ENCODE measurements at places on chromosomes 6 and 20.

- no peak for DNase-seq
These were observed 82.2 kb upstream of the SLC2A12 start for GRCh38 chr6:134134654-134135053.

- DNase-seq = no peak
These were observed 29.8 kb downstream of the EPM2A start for GRCh38 chr6:145705561-145705960.

GRCh38 chr6:170393807-170394399 lies 87.3 kb downstream of the FAM120B start:
- no peak for DNase-seq

GRCh38 chr6:119075200-119075981 lies 3.1 kb downstream of the FAM184A start:
- DNase-seq = no peak

- peak; percentile 43 for DNase-seq
These were observed 1.4 kb downstream of the RREB1 start for GRCh38 chr6:7108964-7109836.

- no peak for DNase-seq
These were observed 77.5 kb downstream of the GINS1 start for GRCh38 chr20:25484911-25485511.

DNA sequence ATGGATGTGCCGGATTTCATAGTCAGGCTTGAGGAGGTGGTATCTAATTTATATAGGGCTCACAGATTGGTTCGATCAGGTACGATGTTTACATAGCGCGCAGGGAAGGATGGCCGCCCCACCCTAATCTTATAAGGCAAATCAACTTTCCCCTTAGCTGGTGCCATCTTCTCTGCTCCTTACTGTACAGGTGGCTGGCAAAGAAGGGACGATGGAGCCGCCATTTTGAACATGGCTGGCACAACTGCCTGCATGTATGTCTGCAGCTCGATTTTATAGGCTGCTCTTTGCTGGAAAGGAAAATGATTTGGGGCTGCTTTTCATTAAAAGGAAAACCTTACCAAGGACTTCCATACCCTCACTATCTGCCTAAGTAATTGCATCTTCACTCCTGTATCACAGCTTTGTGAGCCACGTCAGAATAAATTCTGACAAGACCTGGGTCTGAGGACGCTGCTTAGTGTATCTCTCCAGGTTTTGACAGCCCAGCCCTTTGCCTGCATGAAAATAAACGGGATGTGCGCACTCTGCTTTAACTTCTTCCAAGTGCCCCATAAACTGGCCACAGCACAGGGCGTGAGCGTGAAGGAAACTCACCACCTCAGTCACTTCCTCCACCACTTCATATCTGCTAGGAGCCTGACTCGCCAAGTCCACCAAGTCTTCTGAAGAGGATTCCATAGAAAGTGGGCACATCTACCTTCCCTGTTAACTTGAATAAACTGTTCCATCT lies 109.4 kb upstream of the ARMC2 start:
- DNase-seq = no peak

- peak; percentile 28 for DNase-seq
These were observed 49.8 kb downstream of the PPARD start for GRCh38 chr6:35392111-35392702.

DNA sequence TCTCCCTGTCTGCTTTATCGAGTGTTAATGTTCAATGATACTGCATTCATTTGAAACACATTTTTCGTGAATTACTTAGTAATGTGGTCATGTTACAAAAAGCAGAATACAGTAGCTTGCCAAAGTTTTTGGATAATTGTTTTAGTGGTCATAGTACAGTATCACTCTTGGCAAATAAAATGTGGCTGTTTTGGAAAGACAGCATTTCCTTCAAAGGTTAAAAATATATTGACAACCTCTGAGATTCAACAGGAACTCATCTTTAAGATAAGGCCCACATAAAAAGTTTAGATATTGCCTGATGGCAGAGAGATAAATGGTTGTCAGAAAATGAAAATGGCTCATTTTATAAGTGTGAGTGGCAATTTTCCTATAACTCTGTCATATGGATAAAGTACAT lies 297.7 kb upstream of the MAN1A1 start:
- no peak for DNase-seq

DNA sequence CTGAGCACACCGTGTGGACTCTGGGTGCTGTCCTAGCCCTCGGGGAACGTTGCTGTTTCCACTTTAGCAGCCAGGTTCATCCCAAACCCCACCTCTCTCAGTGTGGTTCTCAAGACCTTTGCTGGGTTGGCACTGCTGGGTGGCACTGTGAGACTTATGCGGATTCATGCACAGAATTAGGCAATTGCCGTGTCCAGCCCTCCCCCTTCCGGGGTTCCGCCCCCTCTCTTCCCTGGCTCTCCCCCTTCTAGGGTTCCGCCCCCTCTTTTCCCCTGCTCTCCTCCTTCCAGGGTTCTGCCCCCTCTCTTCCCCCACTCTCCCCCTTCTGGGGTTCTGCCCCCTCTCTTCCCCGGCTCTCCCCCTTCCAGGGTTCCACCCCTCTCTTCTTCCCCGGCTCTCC lies 39.8 kb upstream of the SLCO4A1 start:
- DNase-seq = no peak

DNA sequence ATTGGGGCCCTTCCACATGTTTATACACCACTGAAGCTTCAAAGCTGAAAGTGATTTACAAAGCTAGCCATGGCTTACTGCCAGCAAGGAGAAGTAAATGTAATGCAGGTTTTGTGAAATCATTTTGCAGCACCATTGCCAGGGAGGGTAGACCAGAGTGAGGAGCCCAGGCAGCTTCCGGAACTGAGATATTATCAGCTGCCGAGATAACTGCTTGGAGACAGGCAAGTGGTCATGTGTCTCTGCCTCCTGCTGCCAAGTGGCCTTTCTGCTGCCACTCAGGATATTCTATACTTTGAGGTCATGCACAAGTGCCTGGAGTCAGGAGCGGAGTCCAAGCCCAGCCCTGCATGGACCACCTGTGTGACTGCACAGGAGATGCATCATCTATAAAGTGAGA lies 160.2 kb downstream of the SYNDIG1 start:
- no peak for DNase-seq

DNA sequence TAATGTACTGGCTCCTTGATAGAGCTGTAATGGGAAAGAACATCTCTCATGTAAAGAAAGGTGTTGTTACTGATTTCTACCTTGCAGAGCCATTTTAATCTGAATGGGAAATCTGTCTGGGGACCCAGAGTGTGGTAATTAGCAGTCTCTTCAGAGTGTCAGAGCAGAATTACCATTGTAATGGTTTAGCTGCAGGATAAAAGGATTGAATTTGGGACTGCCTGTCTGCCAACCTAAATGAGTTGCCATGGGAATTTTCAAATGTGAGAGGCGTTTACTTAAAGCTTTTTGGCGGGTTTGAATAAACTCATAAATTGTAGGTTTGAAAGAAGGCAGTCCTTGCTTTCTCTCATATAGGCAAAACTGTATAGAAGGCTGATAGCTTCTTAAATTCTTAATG lies 128.8 kb downstream of the QKI start:
- no peak for DNase-seq

GRCh38 chr6:68754681-68755213 lies 119.7 kb downstream of the ADGRB3 start:
- DNase-seq = no peak

DNA sequence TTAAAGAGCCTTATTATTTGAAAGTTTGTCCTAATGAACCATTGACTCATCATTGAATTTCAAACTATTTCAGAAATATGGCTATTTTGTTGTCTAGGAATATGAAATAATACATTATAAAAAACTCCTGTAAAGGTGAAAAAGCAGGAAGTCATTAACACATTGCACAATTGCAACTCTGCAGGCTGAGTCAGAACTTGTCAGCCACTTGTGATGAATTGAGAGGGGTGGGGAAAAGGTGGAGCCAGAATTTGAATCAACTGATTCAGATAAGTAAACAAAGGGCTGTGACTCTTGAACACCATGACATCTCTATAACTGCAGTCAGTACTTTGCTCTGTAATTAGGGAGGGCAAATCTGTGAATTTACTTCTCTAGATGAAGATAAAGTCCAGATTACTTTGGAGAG lies 6.0 kb downstream of the C6orf141 start:
- no peak for DNase-seq

DNA sequence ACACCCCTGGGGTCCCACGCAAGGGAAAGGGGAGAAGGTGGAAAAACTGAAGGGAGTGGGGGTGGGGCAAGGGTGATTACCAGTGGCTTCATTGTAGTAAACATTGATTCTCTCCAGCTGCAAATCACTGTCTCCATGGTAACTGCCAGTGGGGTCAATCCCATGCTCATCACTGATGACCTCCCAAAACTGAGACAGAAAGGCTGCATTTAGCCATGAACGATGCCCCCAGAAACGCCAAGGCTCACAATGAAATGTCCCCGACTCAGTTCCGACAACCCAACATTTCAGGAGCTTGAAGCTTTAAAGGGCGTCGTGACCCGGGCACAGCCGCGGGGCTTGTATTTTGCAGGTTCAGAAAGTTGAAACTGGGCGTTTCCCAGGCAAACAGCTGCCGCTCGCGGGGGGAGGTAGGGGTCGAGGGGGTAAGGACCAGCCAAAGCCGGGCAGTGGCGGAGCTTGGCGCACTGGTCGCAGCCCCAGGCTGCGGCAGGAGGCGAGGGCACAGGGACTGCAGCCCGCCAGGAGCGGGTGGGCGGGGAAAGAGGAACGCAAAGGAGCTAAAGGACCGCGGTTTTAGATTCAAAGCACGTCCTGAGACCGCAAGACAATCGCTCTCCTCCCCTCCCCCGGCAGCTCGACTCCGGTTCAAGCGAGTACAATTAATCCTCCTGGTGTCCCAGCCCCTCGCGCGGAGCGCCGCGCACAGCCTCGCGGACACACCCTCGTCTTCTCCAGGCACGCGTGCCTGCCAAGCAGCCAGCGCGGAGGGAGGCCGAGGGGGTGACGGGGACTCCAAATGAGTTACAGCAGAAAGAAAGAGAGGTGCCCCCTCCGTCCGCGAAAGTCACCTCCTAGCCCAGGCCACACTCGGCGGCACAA lies 731 bp downstream of the TUBB2B start:
- peak; percentile 55 for DNase-seq

GRCh38 chr6:35441642-35442041 lies 10.5 kb upstream of the FANCE start:
- no peak for DNase-seq

DNA sequence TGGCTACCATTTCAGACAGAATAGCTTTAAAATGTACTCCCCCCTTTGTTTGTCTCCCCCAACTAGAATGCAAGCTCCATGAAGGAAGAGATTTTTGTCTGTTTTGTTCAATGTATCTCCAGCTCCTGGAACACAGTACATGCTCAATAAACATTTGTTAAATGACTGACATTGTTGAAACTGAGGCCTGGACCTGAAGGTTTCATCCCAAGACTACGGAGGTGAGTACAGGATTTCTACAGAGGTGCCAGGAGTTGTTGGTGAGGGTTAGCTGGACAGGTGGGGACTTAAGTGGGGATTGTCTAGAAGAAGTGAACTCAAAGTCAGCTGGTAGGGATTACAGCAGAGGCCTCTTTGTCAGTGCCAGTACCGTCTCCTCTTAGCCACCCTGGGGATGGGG lies 19.4 kb downstream of the VEGFA start:
- DNase-seq = no peak

- no peak for DNase-seq
These were observed 801.2 kb upstream of the FLRT3 start for GRCh38 chr20:15138548-15139126.

DNA sequence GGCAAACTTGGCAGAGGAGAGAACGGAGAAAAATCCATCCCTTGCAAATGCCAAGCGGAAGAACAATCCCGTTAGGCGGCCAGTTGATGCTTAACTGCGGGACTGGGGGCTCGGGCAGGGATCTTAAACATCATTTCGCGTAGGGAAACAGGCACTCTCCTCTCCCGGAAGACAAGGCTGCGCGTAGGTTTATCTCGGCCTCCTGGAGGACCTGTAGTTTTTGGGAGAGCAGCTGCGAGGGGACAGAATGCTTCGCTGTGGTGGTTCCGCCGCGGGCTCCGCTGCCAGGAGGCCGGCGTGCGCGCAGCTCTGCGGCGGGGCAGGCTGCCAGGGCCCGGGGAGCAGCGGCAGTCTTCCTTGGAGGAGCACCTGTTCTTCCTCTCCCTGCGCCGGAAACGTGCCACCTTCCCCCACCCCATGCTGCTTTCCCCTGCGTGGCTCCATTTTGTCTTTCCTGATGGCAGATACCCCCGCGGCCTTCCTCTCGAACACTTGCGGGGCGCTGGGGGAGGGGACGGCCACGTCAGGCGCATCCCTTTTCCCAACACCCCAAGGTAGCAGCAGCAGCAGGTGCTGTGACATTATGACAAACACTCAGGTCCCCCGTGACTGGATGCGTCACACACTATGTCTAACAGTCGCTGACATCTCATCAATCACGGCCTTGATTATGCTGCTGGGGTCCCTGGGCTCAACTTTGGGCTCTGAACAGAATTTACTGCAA lies 230.7 kb upstream of the BTBD3 start:
- DNase-seq = no peak

DNA sequence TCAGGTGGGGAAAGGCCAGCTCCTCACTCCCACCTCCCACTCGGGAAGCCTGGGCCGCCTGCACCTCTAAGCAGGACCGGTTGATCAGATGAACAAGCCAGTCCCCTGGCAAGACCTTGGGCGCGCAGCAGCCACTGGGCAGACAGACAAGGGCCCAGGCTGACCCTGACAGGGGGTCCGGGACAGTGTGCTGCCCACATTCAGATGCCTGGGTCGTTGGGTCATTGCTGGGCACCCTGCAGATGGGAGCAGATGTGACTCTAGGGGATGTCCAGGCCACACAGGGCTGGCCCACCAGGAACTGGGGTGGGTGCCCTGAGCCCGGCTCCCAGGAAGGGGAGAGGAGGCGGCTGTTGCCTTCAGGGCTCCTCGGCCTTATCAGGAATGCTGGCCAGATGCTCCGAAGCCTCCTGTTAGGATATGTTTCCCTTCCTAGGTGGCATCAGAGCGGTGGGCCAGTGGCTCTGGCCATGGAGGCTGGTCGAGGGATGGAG lies 17.3 kb upstream of the FRMD1 start:
- no peak for DNase-seq

DNA sequence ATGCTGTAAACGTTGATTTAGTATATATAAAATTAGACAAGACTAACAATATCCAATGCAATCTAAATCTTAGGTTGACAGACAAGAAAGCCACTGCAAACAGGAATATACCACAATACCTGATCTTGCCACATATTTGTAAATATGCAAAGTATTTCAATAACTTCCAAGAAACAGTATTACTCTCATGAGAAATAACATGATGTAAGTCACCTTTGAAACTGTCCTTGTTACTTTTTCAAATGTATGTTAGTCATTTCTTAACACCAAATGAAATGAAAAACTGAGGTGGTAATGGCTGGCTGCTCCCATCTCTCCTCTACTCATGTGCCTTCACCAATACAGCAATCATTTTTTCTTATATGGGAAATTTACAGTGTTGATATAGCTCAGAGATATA lies 118.7 kb downstream of the ATG5 start:
- DNase-seq = no peak

DNA sequence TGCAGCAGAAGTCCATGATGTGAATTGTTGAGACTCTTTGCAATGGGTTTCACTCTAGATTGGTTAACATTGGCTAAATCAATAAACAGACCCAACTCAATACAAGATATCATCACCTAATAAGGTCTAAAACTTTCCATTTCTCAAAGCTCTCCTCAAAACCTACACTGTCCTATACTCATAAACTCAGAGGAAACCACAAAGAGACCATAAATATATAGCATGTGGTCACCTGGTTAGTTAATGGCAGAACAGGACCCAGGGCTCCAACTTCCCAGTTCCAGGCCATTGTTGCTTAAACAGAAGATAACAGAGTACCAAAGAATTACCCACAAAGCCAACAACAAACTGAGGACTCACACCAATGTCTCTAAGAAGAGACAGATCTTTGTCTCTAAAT lies 12.0 kb downstream of the RTN4IP1 start:
- no peak for DNase-seq

Data from right renal pelvis (tissue), 4 donors.